ENCODE measurements at places on chromosomes 1 and 21.

- DNase-seq, result no peak
Measured at GRCh38 chr1:41589395-41589794, 104.9 kb upstream of the EDN2 start.

DNA sequence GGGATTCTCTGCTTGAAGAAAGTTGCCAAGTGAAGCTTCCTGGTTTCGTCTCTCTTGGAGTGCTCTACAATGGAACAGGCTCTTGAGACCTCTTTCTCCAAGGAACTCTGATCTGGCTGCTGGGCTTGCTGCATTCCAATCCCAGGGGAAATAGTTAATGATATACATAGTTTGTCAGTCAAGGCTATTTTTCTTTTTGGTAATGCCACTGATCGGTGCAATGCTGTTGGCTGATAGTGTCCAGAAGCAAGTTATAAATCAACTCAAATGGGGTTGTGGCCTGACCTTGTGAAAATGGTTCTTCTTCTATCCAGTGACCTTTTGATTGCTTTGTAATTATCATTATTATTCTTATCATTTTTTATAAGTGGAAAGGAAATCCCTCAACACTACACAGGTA lies 48.4 kb upstream of the TNFSF18 start:
- no peak for DNase-seq

DNA sequence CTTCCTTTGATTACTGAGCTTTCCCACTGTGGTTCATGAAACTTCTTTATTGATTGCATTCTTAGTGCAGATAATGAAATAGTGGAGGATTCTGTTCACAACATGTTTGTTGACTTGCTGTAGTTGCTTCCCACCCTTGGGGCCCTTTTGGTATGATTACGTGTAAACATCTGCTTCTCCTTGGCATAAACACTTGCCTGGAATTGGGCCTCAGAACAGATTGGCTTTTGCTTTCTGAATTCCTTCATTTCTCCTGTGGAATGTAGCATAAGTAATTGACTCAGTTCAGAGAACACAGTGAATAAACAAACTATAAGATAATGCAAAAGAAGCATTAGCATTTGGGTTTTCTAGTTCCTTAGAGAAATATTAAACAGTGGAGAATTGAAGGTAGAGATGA lies 59.5 kb upstream of the LAMC2 start:
- no peak for DNase-seq

GRCh38 chr1:205525495-205526285 lies 21.2 kb downstream of the CDK18 start:
- DNase-seq, result no peak

- no peak for DNase-seq
Measured at GRCh38 chr21:45948576-45949141, 32.9 kb upstream of the COL6A1 start.

DNA sequence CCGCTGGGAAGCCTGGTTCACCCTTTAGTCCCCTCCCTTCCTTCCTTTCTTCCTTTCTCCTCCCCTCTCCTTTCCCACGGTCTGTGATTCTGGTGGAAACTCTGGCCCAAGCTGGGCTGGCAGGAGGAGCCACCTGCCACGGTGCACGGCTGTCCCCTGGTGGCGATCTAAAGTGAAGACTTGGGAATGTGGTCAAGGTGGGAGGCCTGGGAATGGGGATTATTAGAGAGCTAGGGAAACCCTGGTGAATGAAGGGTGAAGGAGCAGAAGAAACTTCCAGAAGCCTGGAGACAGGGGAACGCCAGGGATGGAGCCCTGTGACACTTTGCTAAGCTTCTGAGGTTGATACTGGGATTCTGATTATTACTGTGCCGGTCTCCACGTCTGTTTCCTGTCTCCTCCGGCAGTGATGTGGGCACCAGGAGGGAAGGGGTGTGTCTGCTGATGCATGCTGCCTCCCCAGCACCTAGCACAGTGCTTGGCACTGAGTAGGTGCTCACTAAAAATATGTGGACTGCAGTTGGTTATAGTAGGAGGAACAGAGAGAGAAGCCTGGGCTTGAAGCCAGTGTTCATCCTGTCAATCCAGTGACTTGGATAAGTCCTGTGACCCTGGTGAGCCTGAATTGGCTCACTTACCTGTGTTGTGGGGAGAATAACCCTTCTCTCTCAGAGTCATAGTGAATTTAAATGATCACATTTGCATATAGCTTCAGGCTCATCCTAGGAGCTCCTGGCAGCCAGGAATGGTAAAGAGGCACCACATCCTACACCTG lies 71.2 kb upstream of the NBPF3 start:
- peak; percentile 56 for DNase-seq

DNA sequence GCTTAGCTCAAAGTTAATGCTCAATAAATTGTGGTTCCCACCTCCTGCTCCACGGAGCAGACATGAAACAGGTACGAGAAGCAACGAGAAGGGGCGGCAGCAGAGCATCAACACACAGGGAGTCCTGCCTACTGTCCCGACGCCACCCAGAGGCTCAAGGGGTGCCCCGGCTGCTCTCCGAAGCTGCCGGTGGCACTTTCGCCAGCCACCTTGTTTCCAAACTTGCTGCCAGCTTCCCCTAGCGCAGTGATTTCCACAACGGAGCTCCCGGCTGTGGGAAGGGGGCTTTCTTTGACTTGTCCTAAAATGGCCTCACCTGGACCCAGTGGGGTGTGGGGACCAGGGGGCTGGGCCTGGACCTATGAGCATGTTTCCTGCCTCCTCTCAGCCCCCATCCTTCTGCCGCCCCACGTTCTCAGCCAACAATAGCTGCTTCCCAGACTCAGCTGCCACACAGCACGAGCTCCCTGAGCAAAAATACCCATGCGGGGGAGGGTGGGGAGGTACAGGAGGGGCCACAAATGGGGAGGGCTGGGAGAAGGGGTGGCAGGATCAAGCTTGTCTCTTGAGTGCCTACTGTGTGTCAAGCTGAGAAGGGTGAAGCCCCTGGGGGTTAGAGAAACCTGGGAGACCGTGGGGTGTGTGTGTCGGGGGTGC lies 35.6 kb upstream of the ECE1 start:
- DNase-seq, result no peak

DNA sequence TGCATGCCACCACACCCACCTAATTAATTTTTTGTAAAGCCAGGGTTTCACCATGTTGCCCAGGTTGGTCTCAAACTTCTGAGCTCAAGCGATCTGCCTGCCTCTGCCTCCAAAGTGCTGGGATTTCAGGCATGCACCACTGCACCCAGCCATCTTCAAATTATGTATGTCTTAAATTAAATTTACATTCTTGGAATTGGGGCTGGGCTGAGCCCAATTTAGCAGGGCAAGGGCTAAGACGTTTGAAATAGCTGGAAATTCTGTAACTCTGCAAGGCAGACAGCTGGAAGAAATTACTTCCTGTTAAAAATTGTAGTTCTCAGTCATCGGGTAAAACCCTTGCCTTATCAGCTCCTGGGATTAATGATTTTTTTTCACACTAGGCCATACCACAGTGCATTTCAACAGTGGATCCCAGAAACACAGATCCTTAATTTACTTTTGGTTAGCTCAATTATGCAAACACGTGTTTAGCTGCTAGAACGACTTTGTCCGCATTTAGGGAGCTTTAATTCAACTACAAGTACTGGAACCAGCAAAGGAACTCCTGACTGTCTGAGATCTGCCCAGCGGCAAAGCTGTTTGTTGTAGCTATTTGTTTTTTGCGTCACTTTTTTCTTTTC lies 83.3 kb downstream of the OLFML3 start:
- DNase-seq, result no peak

- DNase-seq, result no peak
Measured at GRCh38 chr1:230144758-230145504, 77.9 kb downstream of the GALNT2 start.

Data from HuH-7.5 (cell line).